Renal cortical epithelial cell (primary cell): ENCODE measurements at places on chromosomes 2 and 18.

GRCh38 chr2:164721430-164721829 lies 100.1 kb upstream of the GRB14 start:
- no peak for DNase-seq

- DNase-seq: no peak
Observed at GRCh38 chr2:3631161-3631850, 26.7 kb upstream of the ALLC start.

- DNase-seq: no peak
Observed at GRCh38 chr2:235685024-235685721, 191.3 kb downstream of the AGAP1 start.

DNA sequence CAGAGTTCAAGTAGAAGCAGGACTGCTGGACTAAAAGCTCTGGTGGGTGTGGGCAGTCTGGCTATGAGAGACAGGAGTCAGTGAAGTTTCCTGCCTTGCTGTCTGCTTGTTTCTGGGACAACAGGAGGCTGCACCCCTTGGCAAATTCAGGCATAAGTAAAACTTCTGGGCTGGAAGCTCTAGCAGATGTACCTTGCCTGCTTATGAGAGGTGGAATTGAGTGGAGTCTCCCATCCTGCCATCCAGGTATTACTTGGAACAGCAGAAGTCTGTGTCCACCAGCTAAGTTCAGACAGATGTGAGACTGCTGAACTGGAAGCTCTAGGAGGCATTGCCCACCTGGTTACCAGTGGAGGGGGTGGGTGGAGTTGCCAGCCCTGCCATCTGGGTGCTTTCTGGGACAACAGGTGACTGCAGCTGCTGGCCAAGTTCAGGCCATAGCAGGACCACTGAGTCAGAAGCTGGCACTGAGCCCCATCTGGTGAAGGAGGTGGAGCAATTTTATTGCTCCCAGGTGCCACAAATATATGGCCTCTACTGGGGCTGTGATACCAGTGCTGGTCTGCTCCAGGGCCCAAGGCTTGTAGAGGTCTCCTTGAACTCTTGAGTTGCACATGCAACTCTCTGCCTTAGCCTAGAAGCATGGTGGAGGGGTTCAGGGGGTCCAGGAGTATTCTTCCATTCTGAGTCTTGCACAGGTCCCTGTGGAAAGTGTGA lies 199.4 kb upstream of the FN1 start:
- DNase-seq: no peak
